ENCODE measurements at places on chromosomes 2 and 18.

DNA sequence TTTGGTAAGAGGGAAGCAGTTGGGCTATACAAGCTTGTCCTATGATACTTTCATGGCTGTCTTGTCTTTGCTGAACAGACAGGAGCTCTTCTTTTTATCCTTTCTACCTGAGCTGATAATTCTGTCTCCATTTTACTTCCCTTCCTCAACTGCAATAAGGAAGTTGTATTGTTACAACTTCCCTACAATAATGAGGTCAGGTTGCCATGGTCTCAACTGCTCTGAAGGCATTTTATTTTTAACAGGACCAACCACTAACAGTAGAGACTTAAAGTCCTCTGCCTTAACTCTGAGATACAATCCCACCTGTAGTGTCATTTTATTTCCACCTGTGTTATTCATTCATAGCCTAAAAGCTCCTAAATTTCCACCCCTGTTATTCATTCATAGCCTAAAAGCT lies 118.6 kb upstream of the PGAP1 start:
- no peak for DNase-seq

- no peak for DNase-seq
These were observed 39.0 kb downstream of the MYO3B start for GRCh38 chr2:170216981-170217380.

GRCh38 chr2:63012541-63012940 lies 38.1 kb upstream of the OTX1 start:
- DNase-seq, result no peak

GRCh38 chr2:84879584-84880394 lies 1.1 kb downstream of the TRABD2A start:
- no peak for DNase-seq

- DNase-seq, result peak; percentile 38
These were observed 56.5 kb upstream of the CREB1 start for GRCh38 chr2:207473049-207473930.

DNA sequence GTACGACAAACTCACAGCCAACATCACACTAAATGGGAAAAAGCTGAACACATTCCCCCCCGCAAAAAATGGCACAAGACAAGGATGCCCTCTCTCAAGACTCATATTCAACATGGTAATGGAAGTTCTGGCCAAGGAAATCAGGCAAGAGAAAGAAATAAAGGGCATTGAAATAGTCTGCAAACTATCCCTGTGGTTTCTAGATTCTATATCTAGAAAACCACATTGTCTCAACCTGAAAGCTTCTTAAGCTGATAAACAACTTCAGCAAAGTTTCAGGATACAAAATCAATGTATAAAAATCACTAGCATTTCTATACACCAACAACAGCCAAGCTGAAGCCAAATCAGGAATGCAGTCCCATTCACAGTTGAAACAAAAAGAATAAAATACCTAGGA lies 294.6 kb upstream of the CYP26B1 start:
- no peak for DNase-seq

DNA sequence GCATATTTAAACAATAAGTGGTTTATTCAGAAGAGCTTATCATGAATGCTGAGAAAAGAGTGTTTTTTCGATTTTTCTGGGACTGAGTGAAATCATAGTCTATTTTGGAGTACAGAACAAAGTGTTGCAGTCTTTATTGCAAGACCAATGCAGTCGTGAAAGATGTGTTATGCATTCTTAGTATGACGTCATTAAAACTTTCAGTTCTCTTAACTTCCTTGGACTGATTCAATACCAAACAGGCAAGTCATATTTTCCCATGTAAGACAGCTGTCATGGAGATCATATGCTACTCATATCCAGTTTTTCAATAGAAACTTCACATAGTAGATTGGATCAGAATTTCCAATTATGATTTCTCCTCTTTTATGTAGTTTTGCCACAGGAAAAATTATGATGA lies 92.6 kb downstream of the RIT2 start:
- no peak for DNase-seq

DNA sequence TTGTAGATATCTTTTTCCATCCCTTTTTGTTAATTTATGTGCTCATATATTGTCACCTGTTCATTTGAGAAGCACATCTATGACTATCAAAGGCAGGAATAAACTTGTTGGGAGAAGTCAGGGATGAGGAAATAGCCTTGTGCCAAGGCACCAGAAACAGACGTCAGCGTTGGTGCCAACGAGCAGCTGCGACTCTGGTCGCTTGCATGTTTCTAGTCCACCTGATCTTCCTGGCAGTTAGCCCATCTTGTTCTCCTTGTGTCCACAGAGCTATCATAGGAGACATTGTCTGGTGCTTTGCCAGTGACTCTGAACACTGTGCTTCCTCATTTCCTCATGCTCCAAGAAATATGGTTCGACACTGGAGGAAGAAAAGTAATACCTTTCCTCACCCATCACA lies 374.4 kb downstream of the PTPRM start:
- DNase-seq, result no peak

DNA sequence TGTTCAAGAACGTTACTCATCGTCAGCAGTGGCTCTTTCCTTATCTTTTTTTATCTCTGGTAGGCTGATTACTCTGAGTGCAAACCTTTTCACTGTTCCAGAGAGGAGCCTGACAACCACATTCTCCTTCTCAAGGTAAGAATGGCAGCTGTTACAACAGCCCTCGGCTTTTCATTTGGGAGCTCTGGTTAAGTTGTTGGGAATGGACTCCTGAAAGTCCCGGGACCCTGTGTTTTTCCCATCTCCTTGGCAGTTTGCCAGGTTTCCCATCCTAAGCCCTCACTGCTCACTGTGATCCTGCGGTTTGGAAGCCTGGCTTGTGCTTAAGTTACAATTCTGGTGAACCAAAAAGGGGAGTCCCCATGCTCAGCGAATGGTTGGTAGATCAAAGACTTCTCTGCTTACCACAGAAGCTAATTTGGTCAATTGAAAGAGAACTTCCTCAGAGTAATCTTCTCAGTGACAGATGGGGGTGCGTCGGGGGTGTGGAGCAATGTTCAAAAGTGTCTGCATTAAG lies 122.3 kb downstream of the LYPD6B start:
- no peak for DNase-seq

DNA sequence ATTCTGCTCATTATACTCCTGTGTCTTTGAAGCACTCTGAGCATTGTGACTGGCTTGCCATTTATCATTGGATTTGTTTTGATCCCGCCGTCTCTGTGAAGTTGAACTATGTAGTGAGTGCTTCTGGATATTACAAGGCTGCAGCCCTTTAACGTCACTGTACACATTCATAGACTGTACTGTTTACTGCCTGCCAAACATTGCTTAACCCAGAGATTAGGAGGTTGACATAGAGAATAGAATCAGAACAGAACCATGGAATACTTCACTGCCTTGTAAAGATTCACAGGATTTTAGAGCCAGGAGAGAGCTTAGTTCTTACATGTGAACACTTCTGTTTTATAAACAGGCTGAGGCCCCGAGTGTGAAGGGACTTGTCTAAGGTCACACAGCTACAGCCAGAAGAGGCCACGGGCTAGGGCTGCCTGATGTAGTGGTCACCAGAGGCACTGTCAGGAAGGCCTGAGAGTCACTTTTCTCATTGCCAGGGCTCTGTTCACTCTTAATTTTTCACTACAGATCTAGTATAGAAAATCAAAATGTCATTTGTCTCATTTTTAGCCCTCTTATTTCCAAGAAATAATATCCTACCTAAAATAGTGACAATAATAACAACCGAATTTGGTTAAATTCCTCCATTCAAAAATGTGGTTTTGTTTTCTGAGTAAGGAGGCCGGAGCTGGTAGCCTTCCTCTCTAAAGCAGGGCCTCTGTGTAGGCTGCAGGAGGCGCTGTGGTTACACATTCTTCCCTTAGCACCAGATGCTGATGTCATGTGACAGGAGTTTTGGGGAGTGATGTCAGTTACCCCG lies 87.9 kb downstream of the UGGT1 start:
- peak; percentile 30 for DNase-seq

DNA sequence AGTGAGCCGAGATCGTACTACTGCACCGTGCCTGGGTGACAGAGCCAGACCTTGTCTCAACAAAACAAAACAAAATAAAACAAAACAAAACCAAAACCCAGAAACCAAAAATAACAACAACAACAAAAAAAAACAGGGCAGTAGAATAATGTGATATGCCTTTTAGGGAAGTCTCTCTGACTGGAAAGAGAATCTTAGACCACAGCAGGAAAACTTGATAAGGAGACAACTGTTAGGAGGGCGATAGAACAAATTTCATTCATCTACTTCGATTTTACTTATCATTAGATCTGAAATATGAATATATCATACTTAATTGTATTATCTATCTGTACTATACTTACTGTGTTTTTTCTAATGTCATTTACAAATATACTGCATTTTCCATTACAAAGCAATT lies 109.0 kb upstream of the CNTNAP5 start:
- no peak for DNase-seq
